ENCODE measurements at places on chromosomes 3 and 15. TPM values are rescaled to one million over a fixed set of nuclear protein-coding genes. Genes with fewer than 3 reads are reported as not detected.

DNA sequence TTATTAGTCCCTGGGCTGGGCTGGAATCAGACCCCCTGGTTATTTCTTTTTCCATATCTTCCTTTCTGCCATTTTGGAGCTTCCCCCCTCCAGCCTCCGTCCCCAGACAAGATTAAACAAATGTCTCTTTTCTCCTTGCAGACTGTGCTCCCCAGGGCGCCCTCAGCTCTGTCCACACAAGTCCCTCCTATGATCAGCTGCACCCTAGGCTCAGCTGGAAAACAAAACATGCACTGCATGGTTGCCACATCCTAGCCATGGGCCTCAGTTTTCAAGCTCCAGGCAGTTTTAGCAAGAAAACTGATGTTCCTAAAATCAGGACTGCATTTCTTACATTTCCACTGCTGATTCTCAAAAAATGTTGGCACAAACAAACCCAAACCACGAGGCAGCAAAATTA lies 23.5 kb upstream of the RFTN1 start:
- H3K27me3 ChIP-seq, result peaks cover 2% of the 10 kb centered on the region
- H3K4me3 ChIP-seq, result no peak overlapping the region
- DNase-seq, result no peak
- no peaks in the 10 kb centered on the region for H3K36me3 ChIP-seq

- peaks cover 4% of the 10 kb centered on the region for H3K27me3 ChIP-seq
- DNase-seq, result peak; percentile 49
- no peak overlapping the region for H3K27ac ChIP-seq
These were observed 14.5 kb downstream of the TAGLN3 start for GRCh38 chr3:112013058-112013783.

- peaks cover 11% of the 10 kb centered on the region for H3K36me3 ChIP-seq
- H3K4me1 ChIP-seq, result no peaks in the 10 kb centered on the region
- H3K27ac ChIP-seq, result no peak overlapping the region
- H3K27me3 ChIP-seq, result peaks cover 3% of the 10 kb centered on the region
These were observed 160.1 kb downstream of the PDE8A start for GRCh38 chr15:85141726-85142125.

The GPR62 gene
- not detected for total RNA-seq

- DNase-seq, result peak; percentile 64
- peaks cover 17% of the 10 kb centered on the region for H3K27me3 ChIP-seq
- H3K27ac ChIP-seq, result peak overlapping the region; percentile 90
- peaks cover 53% of the 10 kb centered on the region for H3K4me1 ChIP-seq
These were observed 13.1 kb downstream of the TNK2 start for GRCh38 chr3:195895078-195895860.

The NLGN1 gene
- 27.6 TPM for total RNA-seq

DNA sequence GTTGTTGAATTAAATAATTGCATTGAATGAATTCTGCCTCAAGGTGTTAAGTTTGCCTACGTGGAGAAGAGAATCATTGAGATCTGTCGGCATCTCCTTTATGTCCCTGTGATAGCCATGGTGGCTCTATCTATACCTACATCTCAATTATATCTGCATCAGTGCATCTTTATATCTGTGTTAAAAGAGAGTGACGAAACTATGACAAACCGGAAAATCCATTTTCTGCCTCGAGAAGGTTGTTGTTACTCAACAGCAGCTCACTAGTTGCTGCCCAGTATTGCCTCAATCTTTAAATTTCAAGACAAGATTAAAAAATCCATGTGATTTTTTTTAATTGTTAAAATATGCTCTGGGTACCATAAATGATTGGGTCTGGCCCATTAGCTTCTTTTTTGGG lies 58.7 kb downstream of the GUCA1C start:
- H3K4me3 ChIP-seq, result no peak overlapping the region
- no peak overlapping the region for H3K27ac ChIP-seq
- no peaks in the 10 kb centered on the region for H3K4me1 ChIP-seq
- no peaks in the 10 kb centered on the region for H3K27me3 ChIP-seq

DNA sequence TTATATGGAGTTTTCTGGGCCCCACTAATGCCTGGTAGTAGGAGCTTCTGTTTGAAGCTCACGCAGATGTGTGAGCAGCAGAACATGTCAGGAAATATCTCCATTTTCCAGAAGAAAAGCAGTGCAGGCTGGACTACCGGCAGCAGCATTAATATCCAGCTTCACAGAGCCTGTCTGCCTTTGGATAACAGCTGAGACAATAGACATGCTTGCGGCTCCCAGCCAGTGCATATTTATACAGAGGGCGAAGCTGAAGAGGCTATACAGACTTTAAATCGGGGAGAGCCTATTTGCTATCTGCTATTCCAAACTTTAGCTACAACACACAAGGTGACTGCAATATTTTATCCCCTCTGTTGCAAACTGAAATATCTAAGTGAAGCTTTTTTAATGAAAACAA lies 250.1 kb upstream of the WNT5A start:
- no peaks in the 10 kb centered on the region for H3K36me3 ChIP-seq
- DNase-seq, result no peak
- H3K27me3 ChIP-seq, result no peaks in the 10 kb centered on the region
- no peak overlapping the region for H3K4me3 ChIP-seq

- no peak for DNase-seq
- peaks cover 9% of the 10 kb centered on the region for H3K4me1 ChIP-seq
- H3K4me3 ChIP-seq, result no peak overlapping the region
- no peaks in the 10 kb centered on the region for H3K36me3 ChIP-seq
- peak overlapping the region; percentile 86 for H3K27ac ChIP-seq
- no peaks in the 10 kb centered on the region for H3K27me3 ChIP-seq
These were observed 533.9 kb downstream of the TBL1XR1 start for GRCh38 chr3:176663387-176663786.

- no peaks in the 10 kb centered on the region for H3K36me3 ChIP-seq
- H3K4me1 ChIP-seq, result peaks cover 36% of the 10 kb centered on the region
- H3K27me3 ChIP-seq, result peaks cover 3% of the 10 kb centered on the region
- no peak overlapping the region for H3K27ac ChIP-seq
- no peak overlapping the region for H3K4me3 ChIP-seq
These were observed 60.4 kb upstream of the PLXNA1 start for GRCh38 chr3:126922466-126922865.

- no peak for DNase-seq
- no peaks in the 10 kb centered on the region for H3K4me1 ChIP-seq
- H3K4me3 ChIP-seq, result no peak overlapping the region
- H3K27ac ChIP-seq, result no peak overlapping the region
- peaks cover 32% of the 10 kb centered on the region for H3K27me3 ChIP-seq
These were observed 6.9 kb upstream of the PCSK6 start for GRCh38 chr15:101496198-101496986.

Measured in endothelial cell (in vitro differentiated cells).